Stimulated activated naive CD8-positive, alpha-beta T cell treated with anti-CD3 and anti-CD28 coated beads, Interleukin-15, Interleukin-2, amounts not matched to agents 100 U/mL and 50 U/mL, for 24 hours (primary cell): ENCODE measurements at places on chromosomes 11 and 22.

GRCh38 chr11:105220121-105220520, 80.6 kb upstream of the CARD18 start:
- DNase-seq: no peak

- no peak for DNase-seq
Observed at GRCh38 chr11:127875131-127875530, 712.2 kb downstream of the ETS1 start.

GRCh38 chr11:65008873-65009272, 5.1 kb upstream of the ARL2 start:
- DNase-seq: no peak

GRCh38 chr11:83427943-83428342, 141.8 kb upstream of the CCDC90B start:
- DNase-seq: no peak

GRCh38 chr11:106389101-106389500, 311.6 kb downstream of the AASDHPPT start:
- DNase-seq: no peak

- DNase-seq: no peak
Observed at GRCh38 chr11:57379732-57380131, 1.2 kb downstream of the PRG3 start.

DNA sequence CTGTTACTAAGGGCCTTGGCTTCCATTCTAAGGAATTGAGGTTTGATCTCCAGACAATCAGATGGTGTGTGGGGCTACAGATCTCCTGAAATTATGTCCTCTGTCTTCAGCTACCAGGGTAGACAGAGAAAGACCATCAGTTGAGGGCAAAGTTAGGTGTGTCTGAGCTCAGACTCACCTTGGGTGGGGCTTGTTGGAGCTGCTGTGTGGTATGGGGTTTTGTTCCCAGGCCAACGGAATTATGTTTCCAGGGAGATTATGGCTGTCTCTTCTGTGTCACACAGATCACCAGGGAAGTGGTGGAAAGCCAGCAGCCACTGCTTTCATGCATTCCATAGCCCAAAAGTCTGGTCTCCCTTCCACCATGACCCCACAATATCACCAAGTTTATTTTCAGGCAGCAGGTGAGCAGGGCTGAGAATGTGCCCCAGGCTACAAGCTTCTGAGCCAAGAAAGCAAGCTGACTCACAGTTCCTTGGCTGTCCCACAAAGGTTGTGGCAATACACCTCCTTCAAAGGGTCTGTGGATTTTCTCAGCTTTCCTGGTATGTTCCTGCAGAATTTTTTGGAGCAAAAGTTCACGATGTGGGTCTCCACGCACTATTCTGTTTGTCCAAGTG, 714.9 kb downstream of the LUZP2 start:
- DNase-seq: no peak
